Kidney tubule cell (primary cell): ENCODE measurements at places on chromosomes 16 and 17.

- DNase-seq = no peak
Observed at GRCh38 chr16:2019921-2020831, 591 bp downstream of the NPW start.

DNA sequence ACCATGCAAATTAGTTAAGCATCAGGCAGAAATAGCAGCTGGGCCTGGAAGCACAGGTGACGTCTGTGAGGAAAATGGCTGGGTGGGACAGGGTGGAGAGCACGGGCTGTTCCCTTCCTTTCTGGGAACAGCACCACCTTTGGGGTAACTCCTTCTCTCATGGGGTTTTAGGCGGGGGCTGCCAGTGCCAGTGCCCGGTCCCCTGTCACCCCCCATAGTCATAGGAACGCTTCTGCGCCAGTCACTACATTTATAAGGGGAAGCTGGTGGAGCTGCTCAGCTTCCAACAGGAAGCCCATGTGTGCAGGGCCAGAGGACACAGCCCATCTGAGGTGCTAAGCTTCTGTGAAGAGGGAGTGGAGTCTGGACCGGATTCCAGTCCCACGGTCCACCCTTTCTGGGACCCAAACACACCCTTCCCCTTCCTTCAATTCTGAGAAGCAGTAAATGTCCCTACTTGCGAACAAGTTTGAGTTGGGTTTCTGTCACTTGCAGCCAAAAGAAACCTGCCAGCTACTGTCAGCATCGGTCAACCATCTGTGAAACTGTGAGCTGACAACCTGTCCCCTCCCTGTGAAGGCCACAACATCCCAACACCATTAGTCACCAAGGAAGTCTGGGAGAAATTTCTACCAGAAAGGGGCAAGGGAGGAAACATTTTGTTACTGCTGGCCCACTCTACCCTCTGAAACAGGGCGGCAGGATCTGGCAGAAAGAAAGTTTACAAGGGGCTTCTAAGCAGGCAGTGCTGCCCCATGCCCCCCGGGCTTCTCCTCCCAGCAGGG is 86.0 kb upstream of the AMZ2 start:
- peak; percentile 80 for DNase-seq

DNA sequence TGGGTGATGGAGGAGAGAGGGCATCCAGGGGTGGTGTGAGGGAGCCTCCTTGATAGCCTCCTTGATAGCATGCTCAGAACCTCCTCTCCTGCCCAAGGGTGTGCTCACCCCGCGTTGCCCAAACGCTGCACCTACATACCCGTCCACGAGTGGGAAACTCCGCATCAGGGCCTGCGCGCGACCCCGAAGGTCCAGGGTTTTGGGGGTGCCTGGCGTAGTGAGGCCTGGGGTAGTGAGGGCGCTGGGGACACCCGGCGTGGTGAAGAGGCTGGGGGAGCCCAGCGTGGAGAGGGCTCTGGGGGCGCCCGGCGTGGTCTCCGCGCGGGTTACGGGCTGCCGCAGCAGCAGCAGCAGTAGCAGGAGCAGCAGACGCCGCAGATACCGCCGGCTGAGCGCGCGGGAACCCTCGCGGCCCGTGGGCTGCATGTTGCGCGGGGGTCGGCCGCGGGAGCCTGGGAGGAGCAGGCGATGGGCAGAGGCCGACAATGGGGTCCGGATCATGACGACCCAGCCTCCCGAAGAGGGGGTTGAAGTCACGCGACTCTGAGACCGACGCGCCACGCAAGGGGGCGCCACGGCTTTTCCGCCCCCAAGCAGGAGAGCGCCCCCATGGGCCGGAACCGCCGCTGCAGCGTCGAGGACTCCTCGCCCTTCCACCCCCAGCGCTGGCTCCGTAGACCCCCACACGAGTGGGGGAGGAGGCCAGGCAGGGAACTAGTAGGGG is at the start of gene DPEP3:
TSS of gene DPEP3 (minus strand) at position 545 of the 724 bp plus-strand sequence. CDS start at position 426, 119 bp downstream.
- DNase-seq = no peak

- no peak for DNase-seq
Observed at GRCh38 chr17:72677714-72678390, 414.6 kb downstream of the SLC39A11 start.

DNA sequence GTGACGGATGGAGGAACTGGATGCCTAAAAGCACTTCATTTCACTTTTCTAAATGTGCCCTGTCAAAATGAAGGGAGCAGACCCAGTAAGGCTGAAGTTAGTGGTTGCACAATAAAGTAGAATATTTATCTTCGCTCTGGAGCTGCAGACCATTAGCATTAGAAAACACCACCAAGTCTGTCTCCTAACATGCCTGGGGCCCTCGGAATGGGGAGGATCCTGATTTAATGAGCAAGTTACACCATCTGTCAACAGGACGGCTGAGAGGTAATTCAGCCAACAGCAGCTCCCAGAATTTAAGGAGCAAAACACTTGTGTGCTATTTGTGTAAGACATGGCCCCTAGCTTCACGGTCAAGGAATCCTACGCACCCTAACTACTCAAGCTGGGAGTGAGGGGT is 22.3 kb downstream of the CA10 start:
- DNase-seq = no peak

GRCh38 chr17:13626703-13627102 is 25.0 kb upstream of the HS3ST3A1 start:
- DNase-seq = peak; percentile 50

- no peak for DNase-seq
Observed at GRCh38 chr17:79152636-79153035, 78.0 kb downstream of the ENGASE start.

DNA sequence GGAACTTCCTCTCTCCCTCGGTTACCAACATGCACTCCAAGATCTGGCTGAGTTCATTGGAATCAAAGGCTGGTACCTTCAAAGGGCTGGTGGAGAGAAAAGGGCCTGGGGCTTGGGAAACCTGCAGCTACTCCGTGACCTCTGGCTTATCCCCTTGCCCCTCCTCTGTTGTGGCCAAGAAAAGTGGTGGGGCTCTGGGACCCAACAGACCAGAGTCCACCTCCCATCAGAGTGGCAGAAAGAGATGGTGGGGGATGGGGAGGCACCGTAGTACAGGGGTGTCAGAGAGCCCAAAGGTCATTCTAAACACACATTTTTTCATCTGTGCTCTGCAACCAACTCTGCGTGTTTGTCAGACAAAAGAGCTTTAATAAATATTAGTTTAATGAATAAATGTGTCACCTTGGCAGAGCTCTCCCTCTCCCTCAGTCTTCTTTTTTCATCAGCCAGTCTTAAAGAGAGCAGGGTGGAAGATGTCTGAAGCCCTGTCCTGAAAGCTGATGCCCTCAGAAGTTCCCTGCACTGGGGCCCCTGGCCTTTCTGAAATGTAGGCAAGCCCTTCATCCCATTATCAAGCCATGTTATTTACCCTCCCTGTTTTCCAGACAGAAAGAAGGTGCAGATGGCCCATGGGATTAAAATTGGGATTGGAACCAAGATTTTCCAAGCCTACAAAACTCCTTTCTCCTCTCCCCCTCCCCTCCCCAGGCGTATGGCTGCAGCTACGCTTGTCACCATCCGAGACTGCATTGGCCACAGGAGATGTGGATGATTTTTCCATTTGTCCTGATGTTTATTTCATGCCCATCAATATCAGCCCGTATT is 227.3 kb downstream of the CCDC182 start:
- DNase-seq = no peak

DNA sequence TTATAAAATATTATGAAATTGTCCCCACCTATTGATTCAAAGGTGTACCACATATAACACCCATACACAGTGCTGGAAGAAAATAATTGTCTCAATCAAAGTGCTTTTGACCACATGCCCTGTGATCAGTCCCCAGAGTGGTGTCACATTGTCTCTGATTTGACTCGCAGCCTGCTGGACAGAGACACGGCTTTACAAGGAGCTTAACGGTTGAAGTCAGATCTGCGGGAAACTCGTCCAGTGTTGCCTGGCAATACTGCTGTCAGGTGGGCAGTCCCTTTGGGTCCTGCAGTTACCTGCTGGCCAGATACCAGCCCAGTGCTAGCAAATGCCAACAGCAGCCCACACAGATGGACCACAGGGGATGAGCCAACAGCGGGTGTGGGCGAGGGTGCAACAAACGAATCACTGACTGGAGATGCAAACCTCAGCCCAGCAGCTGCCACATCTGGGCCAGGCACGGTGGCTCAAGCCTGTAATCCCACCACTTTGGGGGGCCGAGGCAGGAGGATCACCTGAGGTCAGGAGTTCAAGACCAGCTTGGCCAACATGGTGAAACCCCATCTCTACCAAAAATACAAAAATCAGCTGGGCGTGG is 26.2 kb upstream of the SSTR2 start:
- DNase-seq = no peak

GRCh38 chr16:68166264-68166663 is 69.7 kb downstream of the ESRP2 start:
- DNase-seq = no peak

GRCh38 chr17:8015957-8016631 is 13.7 kb downstream of the GUCY2D start:
- no peak for DNase-seq

GRCh38 chr17:3035968-3036280 is 27.5 kb downstream of the OR1D5 start:
- DNase-seq = no peak

- no peak for DNase-seq
Observed at GRCh38 chr16:49858200-49859124, 2.5 kb upstream of the ZNF423 start.

DNA sequence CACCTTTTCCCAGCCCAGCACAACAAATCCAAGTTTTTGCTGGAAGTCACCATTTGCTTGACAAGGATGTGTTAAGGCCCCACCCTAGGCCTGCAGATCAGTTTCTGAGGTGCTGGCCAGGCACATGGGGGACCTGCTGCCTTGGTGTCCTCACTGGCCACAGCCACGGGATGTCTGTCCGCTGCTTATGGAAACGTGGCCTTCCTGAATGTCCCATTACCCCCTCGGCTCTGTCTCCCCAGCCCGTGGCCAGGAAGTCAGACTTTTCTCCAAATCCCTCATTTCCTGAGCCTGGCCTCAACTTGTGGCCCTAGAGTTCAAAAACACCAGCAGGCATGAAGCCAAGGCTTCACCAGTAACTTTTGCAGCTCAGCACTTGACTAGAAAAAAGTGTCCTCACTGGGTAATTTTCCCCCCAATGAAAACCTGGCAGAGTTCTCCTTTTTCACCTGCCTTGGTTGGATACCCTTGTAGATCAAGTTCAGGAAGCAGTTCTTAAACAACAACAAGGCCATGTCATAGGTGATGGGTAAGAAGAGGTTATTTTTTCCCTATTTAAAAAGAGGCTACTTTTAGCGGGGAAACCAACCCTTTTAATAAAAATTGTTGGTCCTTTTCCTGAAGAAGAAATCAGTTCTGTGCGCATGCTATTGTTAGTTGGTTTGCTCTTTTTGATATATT is 80.8 kb downstream of the SOCS1 start:
- DNase-seq = no peak

DNA sequence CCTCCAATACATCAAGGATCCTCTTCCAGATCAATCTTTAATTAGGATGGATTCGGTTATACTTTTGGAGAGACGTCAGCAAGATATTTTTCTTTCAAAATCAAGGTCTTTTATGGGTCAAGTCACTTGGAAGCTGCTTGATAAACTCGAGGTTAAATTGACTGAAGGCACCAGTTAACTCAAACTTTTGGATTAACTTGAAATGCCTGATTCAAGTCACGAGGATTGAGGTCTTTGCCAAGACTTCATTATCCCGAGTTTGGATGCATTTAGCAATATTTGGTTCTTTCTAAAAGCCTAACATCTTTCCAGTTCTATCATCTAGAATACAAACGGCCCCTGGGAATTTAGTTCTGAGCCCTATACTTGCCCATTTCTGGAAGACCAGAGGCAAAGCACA is 82.9 kb downstream of the MYH11 start:
- no peak for DNase-seq

GRCh38 chr16:15434425-15435215 is at the start of gene BMERB1:
TSS of gene BMERB1 (plus strand) at chr16:15434588. CDS start at chr16:15434654, 66 bp downstream.
- peak; percentile 66 for DNase-seq

- no peak for DNase-seq
Observed at GRCh38 chr16:76232704-76233103, 44.5 kb upstream of the CNTNAP4 start.

GRCh38 chr17:79017546-79018369 is 6.2 kb upstream of the C1QTNF1 start:
- DNase-seq = no peak
